NCI-H1105 treated with DMSO at 0.1 percent for 48 hours (cell line): ENCODE measurements at places on chromosomes 2 and 18.

DNA sequence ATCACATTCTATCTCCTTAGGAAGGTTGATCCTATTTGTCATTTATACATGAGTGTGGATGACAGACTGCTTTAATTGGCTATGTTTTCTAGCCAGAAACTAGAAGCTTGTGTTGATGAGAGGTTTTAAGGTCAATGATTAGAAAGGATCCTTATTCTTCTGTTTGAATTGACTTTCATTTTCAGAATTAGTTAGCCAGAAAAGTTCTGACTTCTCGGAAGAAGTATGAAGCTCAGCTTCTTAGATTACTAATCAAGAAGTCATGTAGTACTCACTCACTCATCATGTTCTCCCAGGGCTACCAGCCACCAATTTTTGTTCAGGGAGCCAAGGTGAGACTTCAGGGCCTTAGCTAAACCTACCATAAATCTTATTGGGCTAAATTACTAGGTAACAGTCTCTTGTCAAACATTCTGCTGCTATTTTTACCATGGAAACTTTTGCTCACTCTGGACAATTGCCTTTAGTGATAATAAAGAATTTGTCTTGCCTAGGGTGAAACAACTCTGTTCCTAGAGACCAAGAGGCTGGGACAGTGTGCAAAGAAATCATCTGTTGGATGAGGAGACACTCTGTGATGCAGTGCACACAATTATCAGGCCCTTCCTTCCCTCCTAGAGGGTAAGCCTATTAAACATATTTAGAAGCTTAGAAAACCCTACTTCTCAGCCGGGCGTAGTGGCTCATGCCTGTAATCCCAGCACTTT lies 111.6 kb upstream of the DNMT3A start:
- no peak for DNase-seq

- DNase-seq = no peak
Observed at GRCh38 chr2:10884574-10884975, 27.2 kb upstream of the KCNF1 start.

GRCh38 chr2:147614471-147614870 lies 230.4 kb upstream of the ACVR2A start:
- no peak for DNase-seq

GRCh38 chr2:101272045-101272784 lies 19.5 kb downstream of the CNOT11 start:
- DNase-seq = no peak

DNA sequence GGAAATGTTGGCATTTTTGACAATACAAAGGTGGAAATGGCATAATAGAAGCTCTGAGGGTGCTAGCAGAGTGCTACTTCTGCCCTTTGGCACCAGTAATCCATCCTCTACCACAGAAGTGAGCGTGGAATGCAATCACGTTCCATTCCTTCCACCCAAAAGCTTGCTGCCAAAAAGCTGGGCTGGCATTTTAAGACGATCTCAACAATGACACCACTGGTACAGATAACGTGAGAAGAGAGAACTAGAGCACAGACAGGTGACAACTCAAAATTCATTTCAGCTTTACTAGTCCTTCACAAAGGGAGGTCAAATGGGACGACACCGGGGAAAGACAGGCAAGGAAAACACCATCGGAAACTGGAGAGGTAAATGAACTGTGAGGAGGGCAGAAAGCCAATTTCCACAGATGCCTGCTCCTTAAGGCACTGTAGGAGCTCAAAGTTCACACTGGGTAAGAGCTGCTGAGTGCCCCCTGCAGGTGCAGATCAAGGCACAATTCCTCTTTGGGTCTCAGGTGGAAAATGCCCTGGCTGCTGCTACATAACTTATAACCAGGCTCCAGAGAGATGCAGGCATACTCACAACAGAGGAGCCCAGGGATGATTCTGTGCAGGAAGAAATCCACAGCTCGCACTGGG lies 50.7 kb upstream of the RNU4ATAC start:
- DNase-seq = peak; percentile 53

GRCh38 chr2:13504808-13505207 lies 788.1 kb downstream of the TRIB2 start:
- DNase-seq = no peak

DNA sequence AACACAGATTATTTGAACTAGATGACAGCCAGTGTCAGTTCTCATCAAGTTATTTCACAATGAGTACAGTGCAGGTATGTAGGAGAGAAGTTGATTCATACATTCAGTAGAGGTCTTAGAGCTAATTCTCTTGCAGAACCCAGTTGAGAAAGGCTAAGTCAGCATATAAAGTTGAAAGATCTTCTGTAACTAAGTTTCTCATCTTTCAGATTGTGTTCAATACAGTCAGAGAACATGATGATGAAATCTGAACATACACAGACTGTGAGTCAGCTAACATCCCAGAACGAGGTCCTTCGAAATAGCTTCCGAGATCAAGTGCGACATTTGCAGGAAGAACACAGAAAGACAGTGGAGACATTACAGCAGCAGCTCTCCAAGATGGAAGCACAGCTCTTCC lies 41.9 kb upstream of the LIMS1 start:
- no peak for DNase-seq

- DNase-seq = no peak
Observed at GRCh38 chr2:223944166-223944702, 901 bp downstream of the WDFY1 start.

DNA sequence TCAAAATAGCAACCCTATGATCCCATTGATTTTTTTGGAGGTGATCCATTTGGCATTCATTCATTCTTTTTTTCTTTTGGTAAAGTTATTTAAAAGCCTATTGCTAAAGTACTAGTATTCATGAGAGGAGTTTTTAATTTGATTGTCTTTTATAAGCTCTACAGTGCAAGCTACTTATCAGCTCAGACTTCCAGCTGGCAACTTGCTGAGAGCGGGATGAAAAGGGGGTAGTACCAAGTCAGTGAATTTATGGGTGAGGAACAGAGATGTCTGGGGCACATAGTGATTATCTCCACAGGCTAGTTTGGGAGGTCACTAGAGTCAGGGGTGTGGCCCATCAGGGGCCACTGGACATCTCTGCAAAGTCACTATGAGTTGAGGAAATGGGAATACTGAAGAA lies 202.4 kb downstream of the PIK3C3 start:
- DNase-seq = no peak

- DNase-seq = no peak
Observed at GRCh38 chr18:35409911-35410310, 32.8 kb upstream of the ZNF396 start.

DNA sequence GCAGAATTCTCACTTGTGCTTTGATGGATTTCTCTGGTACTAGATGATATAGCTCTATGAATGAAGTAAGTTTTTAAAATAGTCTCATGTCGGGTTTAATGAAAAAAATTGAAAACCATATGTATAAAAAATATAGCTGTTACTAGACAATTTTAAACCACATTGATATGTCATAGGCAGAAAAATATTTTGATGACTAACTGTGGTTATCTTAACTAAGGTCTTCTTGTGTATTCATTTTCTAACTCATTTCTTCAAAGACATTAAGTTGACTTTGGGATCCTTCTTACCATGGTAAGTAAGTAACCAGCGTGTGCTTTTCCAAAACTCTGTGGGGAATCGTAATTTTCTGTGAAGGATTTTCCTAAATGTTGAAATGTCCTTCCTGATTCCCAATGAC lies 160.9 kb upstream of the COL3A1 start:
- no peak for DNase-seq
